ENCODE measurements at places on chromosomes 3 and 15.
A peak's percentile ranks its signal among the peaks of the same experiment; 100 is the strongest.

DNA sequence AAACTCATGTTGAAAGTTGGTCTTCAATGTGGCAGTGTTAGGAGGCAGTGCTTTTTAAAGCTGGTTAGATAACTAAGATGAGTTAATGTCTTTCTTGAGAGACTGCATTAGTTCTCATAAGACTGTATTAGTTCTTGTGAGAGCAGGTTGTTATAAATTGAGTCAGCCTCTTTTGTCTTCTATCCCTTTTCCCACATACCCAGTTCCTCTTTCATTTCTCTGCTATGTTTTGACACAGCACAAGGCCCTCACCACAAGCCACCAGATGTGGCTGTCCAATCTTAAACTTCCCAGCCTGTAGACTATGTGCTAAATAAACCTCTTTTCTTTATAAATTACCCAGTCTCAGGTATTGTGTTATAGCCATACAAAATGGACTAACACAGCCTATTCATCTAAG, 94.6 kb upstream of the SNTN start:
- no peak for DNase-seq

DNA sequence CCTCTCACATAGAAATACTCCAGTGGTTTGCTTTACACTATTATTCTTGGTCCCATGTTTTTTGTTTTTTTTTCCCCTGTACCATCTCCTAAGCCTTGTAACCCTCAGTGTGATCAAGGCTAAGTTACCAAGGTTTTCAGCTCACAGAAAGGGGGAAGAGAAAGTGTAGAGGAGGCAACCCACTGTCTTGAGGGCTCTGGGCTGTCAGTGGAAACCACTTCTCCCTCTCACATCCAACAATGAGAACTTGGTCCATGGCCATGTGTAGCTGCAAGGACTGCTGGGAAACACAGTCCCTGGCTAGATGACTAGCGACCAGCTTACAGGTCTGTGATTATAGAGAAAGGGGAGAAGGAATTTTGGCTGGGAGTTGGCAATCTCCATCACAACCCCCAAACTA, 30.3 kb downstream of the GPD1L start:
- DNase-seq, result no peak

- no peak for DNase-seq
Observed at GRCh38 chr3:35900079-35900478, 260.8 kb downstream of the ARPP21 start.

DNA sequence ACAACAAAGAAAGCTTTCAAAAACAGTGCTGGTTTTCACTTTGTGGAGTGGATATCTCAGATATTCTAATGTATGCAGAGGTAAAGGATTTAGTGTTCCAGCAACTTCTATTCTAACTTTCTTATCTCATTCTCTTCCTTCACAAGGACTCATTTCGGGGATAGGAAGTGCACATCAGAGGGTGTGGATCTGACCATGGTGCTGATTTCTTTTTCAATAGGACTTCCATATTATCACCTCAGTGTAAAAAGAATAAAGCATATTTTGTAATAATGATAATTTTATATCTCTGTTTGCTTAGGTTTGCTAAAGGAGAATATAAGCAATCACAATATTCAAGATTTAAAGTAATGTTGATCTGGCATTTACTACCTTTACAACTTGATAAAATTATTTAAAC, 12.5 kb upstream of the CADM2 start:
- no peak for DNase-seq

- DNase-seq, result no peak
Observed at GRCh38 chr15:60964527-60964926, 264.6 kb downstream of the RORA start.

DNA sequence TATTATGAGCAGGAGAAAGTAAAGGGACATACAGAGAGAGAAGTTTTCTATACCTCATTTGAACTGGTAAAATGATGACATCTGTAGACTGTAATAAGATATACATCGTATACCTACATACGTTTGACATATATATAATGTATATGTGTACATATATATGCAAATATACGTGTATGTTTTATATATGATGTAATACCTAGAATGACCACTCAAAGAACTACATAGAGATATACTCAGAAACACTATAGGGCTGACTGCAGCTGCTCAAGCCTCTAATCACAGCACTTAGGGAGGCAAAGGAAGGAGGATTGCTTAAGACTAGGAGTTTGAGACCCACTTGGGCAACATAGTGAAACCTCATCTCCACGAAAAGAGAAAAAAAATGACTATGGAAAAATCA, 48.5 kb upstream of the MCTP2 start:
- no peak for DNase-seq

DNA sequence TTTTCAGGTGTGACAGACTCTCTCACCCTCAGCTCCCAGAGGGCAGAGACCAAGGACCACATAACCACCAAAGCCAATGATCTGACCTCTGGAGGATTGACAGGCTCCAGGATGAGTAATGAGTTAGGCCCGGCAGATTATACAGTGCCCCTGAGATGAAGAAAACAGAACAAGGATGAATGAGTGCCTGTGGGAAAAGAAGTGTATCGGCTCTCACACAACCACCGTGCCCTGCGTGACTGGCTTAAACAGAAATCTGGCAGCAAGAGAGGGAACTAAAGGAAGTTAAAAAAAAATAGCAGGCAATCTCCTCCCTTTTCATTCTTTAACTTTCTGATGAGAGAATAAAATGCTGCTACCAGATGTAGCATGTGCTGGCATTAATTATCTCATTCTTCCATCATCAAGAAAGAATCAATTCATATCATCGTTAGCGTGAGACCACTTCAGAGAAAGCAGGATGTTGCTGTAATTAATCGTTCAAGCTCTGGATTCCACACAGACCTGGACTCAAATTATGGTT, 227.5 kb upstream of the COL8A1 start:
- DNase-seq, result no peak

DNA sequence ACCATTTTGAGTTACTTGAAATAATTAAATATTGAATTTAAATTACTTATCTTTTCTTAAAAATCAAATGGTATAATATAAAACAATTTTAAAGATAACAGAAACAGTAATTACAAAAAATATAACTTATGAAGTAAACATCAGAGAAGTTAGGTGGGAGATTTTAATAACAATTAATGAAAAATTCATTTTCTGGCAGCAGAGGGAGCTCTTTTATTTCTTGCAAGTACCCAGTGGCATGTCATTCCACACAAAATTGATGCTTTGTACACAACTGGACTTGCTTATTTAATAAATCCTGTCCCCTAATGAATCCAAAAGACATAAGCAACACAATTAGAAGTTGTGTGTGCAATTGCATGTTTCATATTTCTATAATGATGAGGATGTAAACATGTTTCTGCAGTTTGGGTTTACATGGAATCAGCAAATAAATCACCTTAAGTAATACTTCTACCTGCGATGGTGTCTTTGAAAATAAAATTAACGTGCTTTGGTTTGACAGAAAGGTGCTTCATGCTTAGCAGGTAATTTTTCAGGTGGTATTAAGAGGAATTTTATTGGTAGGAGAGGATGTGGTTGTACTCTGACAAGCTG, 861.3 kb downstream of the ZPLD1 start:
- no peak for DNase-seq

DNA sequence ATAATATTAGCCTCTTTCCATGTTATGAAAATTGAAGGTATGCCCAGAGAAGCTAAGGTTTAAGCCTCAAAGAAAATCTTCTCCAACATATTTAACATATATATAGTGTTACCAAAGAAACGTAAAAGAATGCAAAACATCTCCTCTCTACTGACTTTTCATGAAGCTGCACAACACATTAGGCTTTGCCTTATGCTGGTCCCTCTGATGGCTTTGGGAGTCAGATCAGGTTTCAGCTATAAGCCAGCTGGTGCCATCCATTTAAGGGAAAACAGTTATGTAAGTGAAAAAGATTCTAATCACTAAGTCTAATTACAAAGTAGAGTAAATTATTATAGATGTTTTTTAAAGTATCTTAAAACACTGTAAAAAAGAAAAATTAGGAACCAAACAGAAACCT, 410.5 kb downstream of the LSAMP start:
- no peak for DNase-seq

DNA sequence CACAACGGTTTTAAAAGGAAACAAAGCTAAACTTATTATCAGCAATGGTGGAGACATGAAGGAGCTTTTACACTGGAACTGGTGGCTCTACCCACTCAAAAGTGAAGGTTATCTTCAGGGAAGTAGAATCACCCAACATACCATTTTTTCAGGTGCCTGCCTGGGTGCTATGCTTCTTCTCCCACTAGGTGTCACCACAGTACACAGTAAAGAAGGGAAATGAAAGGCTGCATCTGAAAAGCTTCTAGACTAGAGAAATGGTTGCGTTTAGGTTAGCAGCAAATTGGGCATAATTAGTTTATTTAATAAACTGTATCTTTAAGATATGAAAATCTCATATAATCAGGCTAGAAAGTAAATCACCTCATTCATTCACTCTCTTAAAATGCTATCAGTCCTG, 47.0 kb upstream of the SELENOK start:
- peak; percentile 25 for DNase-seq

DNA sequence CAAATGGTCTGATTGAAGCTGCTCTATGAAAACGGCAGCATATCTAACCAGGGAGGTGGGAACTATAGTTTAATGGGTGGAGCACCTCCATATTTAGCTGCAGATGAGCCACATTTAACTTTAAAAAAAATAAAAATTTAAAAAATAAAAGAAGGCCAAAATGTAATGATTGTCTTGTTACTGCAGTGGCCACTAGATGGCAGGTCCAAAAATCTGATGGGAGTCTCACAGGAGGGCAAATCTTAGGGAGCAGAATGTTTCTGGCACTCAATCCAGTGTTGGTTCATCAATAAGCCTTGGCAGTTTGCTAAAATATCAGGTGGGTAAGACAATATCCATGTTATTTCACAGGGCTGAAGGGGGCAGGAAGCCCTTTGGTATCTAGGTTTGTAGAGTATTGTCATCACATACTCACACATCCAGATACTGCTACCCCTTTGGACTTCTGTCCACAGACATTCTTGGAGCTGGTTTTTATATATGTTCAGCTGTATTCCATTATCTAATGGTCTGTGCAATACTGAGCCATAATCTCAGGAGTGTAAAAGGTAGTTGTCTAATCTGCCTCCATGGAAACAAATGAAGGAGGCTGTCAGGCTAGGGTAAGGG, 233.3 kb downstream of the TIGIT start:
- no peak for DNase-seq

DNA sequence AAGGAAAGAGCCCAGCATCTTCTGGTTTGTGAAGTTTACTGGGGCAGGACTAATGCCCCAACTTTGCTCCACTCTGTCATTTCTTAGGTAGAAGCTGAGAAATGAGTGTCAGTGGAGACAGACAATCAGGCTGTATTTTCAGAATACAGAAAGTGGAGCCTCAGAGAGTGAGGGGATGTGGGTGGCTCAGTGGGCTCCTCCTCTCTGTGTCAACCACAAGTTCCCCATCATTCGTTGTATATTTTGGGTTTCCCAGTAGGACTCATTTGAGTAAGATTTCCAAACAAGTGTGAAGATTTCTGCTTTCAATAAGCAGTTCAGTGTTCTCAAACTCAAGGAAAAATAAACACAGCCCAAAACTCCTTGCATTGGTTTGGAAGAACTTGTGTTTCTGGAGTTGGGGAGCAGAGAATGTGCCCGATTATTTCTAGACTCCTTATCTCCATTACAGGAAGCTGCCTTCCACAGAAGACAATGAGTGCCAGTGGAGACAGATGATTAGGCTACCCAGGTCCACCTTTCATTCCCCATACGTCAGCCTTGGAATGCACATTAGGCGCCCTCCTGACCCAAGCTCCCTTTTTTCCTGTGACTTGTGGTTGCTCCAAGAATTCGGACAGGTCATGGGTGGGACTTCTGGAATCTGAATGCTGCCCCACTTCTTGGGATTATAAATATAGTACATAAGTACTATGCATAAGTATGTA, 792.1 kb upstream of the LMCD1 start:
- DNase-seq, result no peak

DNA sequence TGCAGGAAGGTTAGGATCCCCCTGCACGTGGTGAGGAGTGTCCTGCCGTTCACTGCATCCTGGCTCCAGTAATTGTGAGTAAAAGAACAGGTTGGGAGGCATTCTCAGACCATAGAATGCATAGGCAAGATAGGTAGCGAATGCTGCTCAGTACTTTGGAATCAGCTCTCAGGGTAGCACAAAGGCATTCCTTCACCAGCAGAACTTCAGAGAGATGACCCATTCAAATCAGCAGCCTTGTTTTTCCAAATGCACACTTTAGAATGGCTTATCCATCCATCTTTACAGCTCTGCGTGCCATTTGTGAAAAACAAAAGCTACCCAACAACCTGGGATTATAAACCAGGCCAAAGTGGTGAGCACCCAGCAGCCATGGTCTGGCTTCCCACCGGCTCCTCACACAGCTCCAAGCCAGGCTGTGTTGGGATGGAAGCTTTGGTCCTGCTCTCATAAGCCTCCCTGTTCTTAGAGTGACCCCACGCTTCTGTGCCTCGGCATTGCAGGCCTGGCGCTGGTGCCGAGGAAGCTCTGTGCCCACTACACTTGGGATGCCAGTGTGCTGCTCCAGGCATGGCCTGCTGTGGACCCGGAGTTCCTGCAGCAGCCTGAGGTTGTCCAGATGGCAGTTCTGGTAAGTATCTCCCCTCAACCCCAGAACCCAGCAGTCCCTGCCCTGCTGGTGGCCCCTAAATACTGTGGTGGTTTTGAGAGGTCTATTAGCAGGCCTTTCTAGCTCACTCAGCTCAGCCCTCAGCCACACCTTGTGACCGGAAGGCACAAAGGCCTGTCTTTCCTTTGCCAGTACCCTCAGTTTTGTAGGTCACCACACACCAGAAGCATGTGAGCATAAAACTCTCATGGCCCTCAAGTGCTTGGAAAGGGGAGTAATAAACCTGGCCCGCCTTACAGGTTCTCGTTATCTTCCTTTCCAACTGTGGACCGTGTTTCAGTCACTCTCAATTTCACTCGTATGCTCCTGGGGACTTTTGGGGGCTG, 52.9 kb upstream of the LIMD1 start:
- DNase-seq, result no peak

- no peak for DNase-seq
Observed at GRCh38 chr3:144127700-144128099, 156.1 kb downstream of the DIPK2A start.

GRCh38 chr15:57436166-57436565, 59.9 kb downstream of the CGNL1 start:
- DNase-seq, result no peak

GRCh38 chr15:47586653-47587224, 130.6 kb upstream of the SEMA6D start:
- DNase-seq, result no peak

GRCh38 chr15:48604567-48604966, 40.9 kb downstream of the FBN1 start:
- DNase-seq, result no peak

- no peak for DNase-seq
Observed at GRCh38 chr3:72768936-72769335, 79.3 kb downstream of the SHQ1 start.
